ENCODE measurements at places on chromosomes 13 and 19.
A peak's percentile ranks its signal among the peaks of the same experiment; 100 is the strongest.

- no peak for DNase-seq
These were observed 2.1 kb downstream of the MAP2K2 start for GRCh38 chr19:4121815-4122214.

- no peak for DNase-seq
These were observed 477.3 kb downstream of the KLF12 start for GRCh38 chr13:73656863-73657262.

- DNase-seq: no peak
These were observed 31.3 kb upstream of the ASF1B start for GRCh38 chr19:14167576-14168138.

DNA sequence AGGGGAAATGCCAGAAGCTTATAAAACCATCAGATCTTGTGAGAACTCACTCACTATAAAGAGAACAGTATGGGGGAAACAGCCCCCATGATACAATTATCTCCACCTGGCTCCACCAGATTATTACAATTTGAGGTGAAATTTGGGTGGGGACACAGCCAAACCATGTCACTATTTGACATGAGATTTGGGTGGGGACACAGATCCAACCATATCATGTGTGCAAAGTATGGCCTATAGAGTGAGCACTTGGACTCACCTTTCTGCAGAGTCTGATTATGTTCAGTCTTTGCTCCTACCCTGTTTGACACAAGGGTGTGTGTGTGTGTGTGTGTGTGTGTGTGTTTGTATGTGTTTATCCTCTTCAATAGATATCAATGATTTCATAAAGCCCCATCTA, 287.5 kb downstream of the ZNF536 start:
- no peak for DNase-seq

GRCh38 chr13:36343766-36344165, 2.4 kb downstream of the SPART start:
- no peak for DNase-seq

DNA sequence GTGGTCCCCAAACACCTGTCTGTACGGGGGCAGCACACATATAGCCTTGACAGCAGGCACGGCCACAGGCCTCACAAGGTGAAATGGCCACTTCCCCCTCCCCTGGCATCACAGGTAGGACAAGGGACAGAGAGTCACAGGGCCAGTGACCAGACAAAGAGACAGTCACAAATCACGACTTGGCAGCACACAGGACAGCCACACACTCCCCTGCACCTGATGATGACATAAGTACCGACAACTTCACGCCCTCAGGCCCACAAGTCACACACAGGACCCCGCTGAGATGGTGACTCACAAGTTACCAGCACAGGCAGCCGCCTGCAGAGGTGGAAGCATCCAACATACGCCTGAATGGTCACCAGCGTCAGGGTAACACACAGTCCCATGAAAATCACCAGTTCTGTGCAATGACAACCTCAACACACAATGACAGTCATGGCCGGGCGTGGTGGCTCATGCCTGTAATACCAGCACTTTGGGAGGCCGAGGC, 16.5 kb downstream of the TYK2 start:
- no peak for DNase-seq

GRCh38 chr13:84569366-84569765, 687.1 kb upstream of the SLITRK1 start:
- DNase-seq: no peak

- no peak for DNase-seq
These were observed 515 bp downstream of the UFM1 start for GRCh38 chr13:38350114-38350617.

DNA sequence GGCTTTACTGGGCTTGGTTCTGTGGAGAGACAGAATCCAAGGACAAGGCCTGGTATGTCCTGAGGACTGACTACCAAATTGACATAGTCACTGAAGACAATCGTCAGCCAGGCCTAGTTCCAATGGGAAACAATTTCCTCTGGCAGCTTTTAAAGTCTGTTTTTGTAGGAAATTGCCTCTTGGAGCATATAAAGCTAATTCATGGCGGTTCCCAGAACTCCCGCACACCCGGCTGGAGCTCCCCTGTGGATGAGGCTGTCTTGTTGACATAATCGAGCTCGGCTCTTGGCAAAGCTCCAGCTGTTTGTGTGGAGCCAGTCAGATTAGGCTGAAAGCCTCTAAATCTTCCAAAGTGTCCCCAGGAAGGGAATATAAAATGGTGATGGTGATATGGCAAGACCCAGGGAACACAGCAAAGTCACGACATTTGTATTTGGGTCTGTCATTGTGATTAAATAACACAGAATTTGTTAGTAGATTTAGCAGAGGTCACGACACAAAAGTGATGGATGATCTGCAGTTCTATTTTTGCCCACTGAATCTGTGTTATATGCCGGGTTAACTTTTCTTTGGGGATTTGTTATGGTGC, 395.0 kb downstream of the PCDH9 start:
- peak; percentile 40 for DNase-seq

DNA sequence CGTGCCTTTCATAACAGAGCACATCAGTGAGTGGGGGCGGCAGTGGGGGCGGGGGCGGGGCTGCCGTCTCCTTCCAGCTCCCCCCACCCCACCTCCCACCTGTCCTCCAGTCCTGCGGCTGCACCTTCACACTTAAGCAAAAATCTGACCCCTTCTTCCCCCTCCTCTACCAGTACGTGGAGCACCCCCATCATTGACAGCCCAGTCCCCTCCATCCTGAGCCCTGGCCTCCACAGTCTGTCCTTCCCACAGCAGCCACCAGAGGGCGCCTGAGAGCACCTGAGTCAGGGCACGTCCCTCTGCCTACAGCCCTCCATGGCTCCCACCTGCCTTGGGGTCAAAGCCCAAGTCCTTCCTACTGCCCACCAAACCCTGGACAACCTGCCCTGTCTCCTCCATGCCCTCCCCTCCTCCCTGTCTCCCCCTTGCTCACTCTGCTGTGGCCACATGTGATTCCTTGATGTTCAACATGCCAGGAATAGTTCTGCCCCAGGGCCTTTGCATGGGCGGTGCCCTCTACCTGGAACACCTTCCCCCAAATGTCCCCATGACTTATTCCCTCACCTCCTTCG, 4.0 kb downstream of the EBI3 start:
- no peak for DNase-seq

DNA sequence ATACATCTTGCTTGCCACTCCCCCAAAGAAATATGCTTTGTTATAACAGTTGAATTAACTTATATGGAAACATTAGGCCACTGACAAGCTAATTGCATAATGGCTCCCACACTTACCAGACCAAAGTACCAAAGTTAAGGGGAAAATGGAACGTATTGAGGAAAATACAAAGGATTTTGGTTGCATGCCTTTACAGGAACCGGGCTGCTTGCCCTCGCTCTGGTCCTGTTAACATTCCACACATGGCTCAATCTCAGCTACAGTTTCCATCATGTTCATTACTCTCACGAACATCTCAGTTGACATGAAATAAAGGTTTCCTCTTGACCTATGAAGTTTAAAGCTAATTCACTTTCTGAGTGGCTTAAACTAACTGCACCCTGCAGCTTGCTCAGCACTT, 220.7 kb upstream of the RXFP2 start:
- DNase-seq: no peak

DNA sequence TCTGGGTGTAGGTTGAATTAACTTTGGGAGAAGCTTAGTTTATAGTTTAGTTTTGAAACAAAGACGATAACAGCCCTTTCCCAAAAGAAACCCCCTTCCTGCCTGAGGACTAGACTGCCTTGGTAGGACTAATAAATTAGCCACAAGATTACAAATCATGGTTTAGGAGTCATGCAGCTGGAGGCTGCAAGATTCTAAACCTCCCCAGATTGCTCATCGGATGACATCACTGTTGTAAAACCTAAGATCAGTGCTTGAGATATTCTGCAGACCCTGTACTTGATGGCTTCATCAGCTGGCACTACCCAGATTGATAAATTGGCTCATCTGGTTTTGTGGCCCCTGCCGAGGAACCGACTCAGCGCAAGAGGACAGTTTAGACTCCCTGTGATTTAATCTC, 35.9 kb upstream of the MPHOSPH8 start:
- DNase-seq: peak; percentile 31

DNA sequence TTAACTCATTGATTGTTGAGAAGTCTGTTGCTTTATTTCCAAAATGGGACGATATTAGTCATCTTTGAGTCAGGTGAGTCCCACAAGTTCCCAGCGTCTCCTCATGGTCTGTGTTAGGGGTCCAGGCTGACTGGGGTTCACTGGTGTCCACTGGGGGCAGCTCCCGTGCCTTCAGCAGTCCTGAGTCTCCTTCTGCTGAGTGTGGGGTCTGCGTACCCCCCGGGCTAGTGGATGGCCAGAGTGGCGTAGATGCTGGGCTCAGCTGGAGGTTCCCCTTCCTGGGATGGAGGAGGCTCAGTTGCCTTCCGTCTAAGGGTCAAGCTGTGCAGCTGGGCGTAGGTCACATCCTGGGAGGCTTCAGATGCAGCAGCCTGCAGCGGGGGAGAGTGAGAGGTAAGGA, 5.9 kb downstream of the LILRB3 start:
- DNase-seq: no peak

GRCh38 chr13:50594276-50595051, 249.0 kb downstream of the DLEU7 start:
- no peak for DNase-seq

DNA sequence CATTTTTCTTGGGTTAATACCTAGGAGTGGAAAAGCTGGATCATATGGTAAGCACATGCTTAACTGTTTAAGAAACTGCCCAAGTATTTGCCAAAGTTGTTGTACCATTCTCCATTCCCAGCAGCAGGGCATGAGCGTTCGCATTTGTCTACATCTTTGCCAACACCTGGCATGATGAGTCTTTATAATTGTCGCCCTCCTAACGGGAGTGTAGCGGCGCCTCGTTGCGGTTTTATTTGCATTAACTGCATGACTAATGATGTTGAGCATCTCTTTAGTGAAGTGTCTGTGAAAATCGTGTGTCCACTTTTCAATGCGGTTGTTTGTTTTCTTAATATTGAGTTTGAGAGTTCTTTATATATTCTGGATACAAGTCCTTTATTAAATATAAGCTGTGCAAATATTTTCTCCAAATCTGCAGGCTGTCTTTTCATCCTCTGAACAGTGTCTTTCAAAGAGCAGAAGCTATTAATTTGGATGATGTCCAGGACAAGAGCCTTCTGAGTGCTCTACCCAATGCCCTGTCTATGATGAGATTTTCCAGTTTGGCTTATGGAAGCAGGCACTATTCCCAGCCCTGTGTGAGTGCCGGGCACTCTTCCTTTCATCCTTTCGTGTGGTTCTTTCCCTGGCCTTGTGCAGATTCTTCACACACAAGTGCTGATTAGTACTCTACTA, 202.0 kb downstream of the FOXO1 start:
- DNase-seq: no peak

GRCh38 chr13:76800943-76801342, 85.3 kb downstream of the KCTD12 start:
- no peak for DNase-seq

- no peak for DNase-seq
These were observed 5.7 kb upstream of the FOXO1 start for GRCh38 chr13:40671956-40672764.

GRCh38 chr19:48325265-48325910, at the start of gene EMP3:
Gene EMP3 (plus strand): TSS chr19:48325552. CDS start chr19:48326845, 1,293 bp downstream.
- peak; percentile 85 for DNase-seq

GRCh38 chr19:13396250-13397080, 109.8 kb downstream of the CACNA1A start:
- DNase-seq: peak; percentile 64

DNA sequence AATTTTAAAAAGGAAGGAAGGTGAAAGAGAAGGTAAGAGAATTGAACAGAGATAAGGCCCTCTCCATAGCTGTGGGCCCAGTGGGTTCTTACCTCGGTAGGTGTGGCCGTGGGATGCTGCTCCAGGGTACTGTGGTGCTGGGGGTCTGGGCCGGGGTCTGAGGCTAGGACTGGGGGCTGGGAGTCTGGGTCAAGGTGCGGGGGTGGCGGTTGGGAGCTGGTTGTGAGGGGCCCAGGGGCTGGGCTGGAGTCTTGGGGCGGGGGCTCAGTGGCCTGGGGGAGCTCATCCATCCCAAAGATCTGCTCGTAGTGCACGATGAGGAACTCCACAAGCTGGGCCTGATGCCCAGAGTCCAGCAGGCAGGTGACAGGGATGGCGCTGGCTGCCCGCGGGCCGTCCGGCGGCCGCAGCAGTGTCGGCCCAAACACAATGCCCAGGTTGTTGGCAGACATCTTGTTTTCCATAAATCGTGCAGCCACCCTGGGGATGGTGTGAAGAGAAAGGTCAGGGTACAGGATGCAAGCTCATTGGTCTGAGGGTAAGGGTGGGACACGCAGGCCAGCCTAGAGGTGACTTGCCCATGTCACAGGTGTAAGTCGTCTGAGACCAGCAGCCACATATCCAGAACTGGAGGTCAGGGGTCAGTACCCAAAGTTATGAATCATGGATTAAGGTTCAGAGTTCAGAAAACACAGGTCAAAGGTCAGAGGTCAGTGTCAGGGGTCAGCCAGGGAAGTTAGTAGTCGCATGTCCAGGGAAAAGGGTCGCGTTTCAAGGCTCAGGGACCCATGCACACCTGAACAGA, 5.9 kb upstream of the LPAR2 start:
- no peak for DNase-seq

DNA sequence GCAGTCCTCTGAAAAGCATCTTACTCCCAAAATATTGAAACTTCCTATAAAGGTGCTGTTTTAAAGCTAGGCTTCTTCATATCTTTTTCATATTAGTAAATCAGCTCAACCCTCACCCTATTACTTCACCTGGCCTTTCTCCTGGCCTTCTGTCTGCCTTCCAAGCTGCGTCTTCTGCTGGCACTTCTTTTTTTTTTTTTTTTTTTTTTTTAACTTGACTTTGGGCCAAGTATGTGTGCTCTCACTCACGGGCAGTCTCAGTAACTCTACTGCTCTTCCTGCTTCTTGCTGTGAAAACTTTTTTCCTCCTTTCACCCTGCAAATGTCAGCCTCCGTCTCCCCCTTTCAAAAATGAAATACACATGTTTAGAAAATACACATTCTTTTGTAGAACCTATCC, 41.2 kb upstream of the KCTD4 start:
- DNase-seq: peak; percentile 39

GRCh38 chr13:78299832-78300623, 303.3 kb downstream of the POU4F1 start:
- DNase-seq: no peak

- DNase-seq: no peak
These were observed 10.2 kb upstream of the EBPL start for GRCh38 chr13:49701491-49701890.

GRCh38 chr13:29901710-29902631, 51.6 kb upstream of the UBL3 start:
- DNase-seq: peak; percentile 96

- no peak for DNase-seq
These were observed 42.4 kb upstream of the OBI1 start for GRCh38 chr13:78701383-78701782.

- no peak for DNase-seq
These were observed 962 bp upstream of the IRS2 start for GRCh38 chr13:109787135-109787954.

- DNase-seq: peak; percentile 37
These were observed 52.8 kb downstream of the SLC6A16 start for GRCh38 chr19:49272204-49272603.
